Stimulated activated CD4-positive, alpha-beta T cell treated with anti-CD3 and anti-CD28 coated beads, Interleukin-2, amount 100 ng/mL, for 48 hours (primary cell): ENCODE measurements at places on chromosomes 2 and 18.

- DNase-seq = no peak
These were observed 53.1 kb downstream of the DYSF start for GRCh38 chr2:71506222-71507153.

- DNase-seq = no peak
These were observed 214.4 kb downstream of the ZNF385B start for GRCh38 chr2:179646862-179647587.

DNA sequence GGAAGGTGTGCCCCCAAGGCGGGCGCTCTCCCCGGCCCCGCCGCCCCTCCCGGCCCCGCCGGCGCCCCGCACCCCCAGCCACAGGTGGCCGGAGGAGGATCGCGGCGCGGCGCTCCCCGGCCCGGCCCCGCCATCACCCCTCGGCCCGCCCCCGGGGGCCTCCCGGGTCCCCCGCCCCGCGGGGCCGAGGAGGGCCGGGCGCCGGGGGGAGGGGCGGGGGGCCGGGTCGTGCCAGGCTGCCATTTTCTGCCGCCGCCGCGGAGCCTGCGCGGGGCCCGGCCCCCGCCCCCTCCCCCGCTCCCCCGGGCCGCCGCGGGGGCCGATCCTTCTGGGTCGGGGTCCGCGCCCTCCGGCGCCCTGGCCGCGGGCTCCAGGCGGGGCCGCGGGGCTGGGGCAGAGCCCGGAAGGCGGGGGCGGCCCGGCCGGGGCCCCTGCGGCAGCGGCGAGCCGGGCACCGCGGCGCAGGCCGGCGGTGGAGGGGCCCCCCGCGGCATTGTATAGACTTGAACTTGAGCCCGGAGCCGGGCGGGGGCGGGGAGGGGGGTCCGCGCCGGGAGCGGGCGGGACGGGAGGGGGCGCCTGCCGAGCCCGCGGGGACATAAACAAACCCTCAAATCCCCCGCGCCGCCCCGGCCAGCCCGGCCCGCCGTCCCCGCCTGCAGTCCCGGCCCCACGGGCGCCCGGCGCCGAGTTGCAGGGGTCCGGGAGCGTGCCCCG is 556 bp downstream of the DNMT3A start:
- no peak for DNase-seq

DNA sequence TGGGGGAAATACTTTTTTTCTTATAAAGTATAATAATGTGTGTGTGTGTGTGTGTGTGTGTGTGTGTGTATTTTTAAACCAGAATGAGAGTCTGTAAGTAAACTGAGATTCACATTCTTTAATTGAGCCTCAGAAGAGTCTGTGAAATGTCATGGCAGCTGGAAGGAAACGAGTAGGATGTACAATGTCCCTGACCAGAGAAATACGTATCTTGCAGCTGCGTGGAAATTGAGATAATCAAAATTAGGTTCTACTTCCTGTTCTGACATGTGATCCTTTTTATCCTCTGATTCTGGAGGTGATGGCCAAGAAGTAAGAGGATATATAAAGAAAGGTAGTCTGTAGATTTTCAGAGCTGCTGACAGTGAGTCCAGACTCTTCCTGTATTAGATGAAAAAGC is 50.0 kb downstream of the SH3RF3 start:
- DNase-seq = no peak

- no peak for DNase-seq
These were observed 68.8 kb downstream of the PTPRM start for GRCh38 chr18:7635948-7636347.

GRCh38 chr2:216172493-216172892 is 63.3 kb downstream of the XRCC5 start:
- DNase-seq = no peak

GRCh38 chr2:66596256-66596655 is 161.3 kb downstream of the MEIS1 start:
- DNase-seq = no peak

DNA sequence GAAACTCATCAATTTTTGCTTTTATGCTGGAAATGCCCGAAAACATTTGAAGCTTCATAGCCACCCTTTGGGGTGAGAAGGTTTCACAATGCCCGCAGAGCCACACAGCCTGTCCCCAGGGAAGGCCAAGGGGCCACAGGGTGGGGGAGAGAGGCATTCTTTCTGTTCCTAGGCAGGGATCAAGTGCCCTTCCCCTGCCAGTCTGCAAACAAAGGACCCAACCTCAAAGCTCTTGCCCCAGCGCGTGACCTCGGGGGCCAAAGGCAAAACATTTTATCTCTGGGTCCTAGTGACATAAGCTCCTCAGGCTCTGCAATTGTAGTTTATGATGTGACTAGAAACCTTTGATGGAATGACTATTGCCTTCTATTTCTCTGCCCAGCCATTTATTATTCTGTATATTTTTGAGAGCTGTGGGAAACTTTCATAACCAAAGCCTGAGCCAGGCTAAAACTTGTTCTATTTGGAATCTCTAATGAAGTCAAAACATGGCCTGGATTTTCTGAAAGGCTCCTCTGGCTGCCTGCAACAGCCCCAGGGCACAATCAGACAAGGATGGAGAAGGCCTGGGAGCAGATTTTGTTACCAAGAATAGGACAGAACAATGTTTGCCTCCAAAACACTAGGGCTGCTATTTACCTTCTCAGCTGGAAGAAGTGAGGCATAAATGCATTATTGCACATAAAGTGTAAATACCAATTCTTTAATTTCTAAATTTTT is 137.2 kb upstream of the KCTD1 start:
- DNase-seq = no peak

- DNase-seq = no peak
These were observed 65.3 kb upstream of the AMMECR1L start for GRCh38 chr2:127951026-127951425.

DNA sequence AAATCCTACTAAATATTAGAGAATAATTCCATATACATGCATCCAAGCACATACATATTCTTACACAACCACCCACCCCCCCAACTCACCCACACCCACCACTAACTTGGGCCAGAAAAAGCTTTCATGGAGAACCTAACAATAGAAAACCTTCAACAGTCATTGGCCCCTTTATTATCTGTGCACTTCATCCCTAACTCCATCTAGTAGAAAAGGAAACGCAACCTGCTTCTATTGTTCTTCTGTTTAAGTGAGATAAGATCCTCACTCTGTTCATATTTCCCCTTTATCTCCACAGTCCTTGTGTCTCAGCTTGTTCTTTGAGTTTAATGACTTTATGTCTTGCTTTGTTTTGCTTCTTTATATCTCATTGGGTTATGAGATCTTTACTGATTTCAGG is 1740.2 kb upstream of the CELF4 start:
- DNase-seq = no peak

- DNase-seq = no peak
These were observed 291.2 kb downstream of the SS18 start for GRCh38 chr18:25799231-25799630.

DNA sequence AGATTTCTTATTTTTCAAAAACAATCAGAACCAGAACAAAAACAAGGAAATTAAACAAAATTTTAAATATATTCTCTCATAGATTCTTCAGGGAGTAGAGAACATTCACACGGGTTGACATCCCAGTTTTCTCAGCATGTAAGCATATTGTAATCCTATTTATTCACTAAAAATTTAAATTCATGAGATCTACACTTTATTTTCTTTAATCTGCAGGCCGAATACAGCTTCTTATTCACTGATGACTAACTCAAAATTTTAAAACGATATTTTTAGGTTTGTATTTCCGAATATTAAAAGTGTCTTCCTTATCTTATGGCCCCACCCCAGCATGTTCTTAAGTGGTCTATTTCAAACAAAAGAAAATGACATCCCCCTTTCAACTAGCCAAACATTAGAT is 262.4 kb downstream of the MEIS1 start:
- no peak for DNase-seq

DNA sequence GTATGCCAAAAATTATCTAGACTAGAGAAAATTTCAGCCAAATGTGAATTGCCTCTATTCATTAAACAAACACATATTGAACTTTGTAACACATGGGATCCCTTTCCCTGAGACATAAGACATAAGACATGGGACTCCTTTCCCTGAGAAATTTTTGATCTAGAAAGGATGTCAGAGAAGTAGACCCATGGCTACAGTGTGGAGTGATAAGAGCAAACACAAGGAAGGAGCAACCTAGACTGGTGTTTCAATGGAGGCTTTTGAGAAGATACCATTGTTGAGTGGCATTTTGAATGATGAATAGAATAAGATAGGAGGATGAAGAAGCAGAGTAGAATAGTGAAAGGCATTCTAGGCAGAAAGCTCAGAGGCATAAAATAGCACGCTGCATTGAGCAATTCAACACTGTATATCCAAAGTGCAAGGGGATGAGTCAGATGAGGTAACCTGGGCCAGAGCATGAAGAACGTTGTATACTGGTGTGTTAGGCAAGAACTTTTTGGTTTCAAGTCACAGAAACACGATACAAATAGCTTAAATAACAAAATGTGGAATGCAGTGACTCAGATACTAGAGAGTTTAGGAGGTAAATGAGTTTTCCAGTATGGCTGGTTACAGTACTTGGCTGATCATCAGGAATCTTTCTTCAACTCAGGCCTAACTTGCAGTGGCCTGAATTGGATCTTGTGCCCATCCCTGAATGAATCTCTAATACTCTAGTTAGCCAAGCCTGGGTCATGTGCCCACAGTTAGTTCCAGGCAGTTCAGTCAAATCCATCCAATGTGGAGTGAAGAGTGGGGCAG is 129.8 kb upstream of the TANK start:
- DNase-seq = no peak

DNA sequence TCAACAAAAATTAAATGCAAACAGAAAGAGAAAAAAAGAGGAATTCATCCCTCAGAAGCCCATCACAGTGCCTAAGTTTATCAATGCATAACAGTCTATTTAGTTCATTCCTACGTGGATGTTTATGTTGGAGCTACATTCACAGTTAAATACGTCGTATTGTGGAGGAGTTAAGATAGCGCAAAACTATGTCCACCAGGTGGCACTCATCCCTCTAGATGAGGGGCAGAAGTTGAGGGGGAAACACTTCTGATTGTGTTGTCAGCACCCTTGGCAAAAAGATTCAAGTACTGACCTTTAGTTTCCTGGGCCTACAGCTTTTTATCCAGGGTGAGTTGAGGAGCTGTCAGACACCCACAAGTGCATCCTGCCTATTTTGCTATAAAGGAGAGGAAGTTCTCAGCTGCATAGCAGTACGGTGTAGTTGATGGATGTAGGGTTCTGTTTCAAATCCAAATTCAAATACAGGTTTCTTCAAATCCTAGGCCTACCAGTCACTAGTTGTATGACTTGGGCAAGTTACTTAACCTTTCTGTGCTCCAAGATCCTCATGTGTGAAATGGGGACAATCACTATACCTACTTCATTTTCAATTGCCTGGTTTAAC is 26.8 kb upstream of the MYO1B start:
- peak; percentile 42 for DNase-seq

GRCh38 chr2:63051042-63051794 is 588 bp downstream of the OTX1 start:
- DNase-seq = peak; percentile 2

- no peak for DNase-seq
These were observed 167.6 kb downstream of the LAMA1 start for GRCh38 chr18:6949800-6950586.

DNA sequence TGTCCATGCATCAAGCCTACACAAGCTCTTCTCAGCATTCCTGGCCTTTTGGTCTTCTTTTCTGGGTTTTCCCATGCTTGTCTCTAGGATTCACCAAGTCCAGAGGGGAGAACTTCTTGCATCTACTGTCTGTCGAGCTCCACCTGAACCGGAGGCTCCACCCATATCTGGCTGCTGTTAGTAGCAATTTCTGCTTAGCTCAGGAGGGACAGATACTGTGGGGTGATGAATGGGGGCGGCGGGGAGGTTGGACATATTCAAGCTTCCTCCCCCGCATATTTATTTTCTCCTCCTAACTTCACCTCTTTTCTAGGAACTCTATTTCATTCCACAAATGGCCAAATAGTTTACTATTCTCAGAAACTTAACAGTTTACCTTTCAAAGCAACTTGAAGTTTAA is 163.5 kb downstream of the PTH2R start:
- DNase-seq = no peak

GRCh38 chr2:148523315-148523714 is 121.2 kb upstream of the EPC2 start:
- no peak for DNase-seq

DNA sequence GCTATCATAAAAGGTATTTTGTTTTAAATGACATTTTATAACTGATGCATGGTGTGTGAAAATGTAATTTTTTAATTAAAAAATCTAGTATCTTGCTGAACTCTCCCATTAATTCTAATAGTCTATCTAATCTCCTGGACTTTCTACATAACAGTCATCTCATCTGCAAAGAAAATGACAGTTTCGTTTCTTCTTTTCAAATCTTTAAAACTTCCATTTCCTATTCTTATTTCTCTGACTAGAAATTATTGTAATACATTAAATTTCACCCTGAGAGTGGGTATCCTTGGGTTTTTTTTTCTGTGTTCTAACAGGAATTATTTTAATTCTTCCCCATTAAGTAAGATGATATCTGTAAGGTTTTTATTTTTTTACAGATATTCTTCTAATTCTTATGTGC is 120.1 kb downstream of the KCNF1 start:
- no peak for DNase-seq

GRCh38 chr2:199136242-199136641 is 321.5 kb downstream of the SATB2 start:
- no peak for DNase-seq

- no peak for DNase-seq
These were observed 110.0 kb downstream of the HDAC4 start for GRCh38 chr2:239290618-239291474.

- no peak for DNase-seq
These were observed 48.2 kb downstream of the MAPRE2 start for GRCh38 chr18:35089382-35089781.

DNA sequence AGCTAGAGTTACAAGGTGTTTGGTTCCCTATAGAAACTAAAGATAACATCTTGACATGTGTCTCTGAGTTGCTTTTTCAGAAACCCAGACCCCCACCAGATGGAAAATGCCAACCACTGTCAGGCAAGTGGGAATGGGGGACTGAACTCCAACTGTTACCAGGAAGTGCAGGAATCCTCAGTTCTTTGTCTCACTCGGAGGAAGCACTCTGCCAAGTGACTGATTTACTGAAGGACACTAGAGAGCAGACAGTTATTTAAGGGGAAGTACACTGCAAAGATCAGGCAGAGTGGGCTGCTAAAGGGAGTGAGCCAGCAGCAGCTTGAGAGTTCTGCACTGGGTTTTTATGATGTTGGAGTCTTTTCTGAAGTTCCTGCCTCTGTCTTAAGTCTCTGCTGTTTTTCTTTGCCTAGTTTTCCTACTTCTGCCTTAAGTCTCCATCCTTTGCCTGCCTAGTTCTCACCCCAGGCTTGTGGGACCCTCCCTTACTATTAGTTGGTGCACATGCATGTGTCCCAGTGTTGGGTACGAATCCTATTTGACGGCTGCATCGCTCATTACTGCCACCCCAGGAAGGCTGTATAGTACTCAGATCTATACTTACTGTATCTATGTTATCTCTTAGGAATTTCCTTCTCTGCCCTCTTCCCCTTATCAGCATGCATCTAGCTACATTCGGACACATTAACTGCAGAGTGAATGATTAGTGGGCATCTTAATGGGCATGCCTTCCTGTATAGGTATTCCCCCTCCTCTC is 97.1 kb downstream of the TEX51 start:
- DNase-seq = no peak

DNA sequence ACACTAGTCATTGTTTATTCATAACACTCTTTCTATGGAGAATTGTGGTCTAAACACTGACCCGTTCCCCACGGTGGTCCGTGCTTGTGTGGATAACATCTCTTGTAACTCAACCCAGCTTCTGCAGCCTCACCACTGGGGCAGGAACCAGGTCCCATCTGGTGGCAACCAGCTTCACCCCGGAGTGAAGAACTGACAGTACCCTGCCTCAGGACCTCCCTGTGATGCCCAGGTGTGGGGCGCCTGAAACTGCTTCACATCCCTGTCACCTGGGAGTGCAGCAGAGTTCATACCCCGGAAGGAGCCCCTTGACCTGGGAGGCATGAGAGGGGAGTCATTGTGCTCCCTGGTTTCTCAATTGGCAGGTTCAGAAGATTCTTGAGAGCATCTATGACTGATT is 81.1 kb downstream of the LONRF2 start:
- no peak for DNase-seq
